Pons (tissue), 1 donor: ENCODE measurements at places on chromosomes 4 and X.

- DNase-seq = no peak
Observed at GRCh38 chrX:141142946-141143345, 34.0 kb downstream of the LDOC1 start.

- DNase-seq = no peak
Observed at GRCh38 chrX:84162401-84162800, 25.6 kb downstream of the RPS6KA6 start.

DNA sequence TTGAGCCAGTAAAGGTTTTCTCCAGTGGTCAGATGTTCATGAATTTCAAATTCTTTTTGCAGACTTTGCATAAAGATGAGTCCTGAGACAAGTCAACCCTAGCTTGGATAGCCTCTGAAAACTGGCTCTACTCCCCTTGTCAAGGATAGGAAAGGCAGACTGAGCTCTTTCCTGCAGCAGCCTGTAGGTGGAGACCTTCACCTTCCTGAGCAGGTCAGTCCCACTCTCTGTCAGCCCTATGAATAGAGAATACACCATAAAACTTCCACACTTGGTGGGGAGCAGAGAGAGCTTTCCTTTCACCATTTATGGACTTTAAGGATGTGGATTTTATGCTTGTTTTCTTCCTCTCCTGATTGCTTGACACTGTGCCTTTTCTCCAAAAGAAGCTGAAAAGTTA is 41.9 kb downstream of the PCDH19 start:
- DNase-seq = peak; percentile 5

- no peak for DNase-seq
Observed at GRCh38 chr4:70768301-70768948, 46.7 kb downstream of the RUFY3 start.

GRCh38 chr4:174860588-174860987 is 31.5 kb upstream of the GLRA3 start:
- no peak for DNase-seq

DNA sequence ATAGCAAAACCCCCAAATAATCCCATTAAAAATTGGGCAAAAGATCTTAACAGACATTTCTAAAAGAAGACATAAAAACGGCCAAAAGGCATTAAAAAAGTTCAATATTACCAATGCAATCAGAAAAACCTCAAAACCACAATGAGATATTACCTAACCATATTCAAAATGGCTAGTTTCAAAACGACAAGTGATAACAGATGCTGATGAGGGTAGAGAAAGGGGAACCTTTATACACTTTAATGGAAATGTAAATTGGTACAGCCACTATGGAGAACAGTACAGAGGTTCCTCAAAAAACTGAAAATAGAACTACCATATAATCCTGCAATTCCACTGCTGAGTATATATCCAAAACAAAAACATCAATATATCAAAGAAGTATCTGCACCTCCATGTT is 6.2 kb downstream of the AADAT start:
- no peak for DNase-seq

GRCh38 chrX:5341902-5342301 is 886.8 kb downstream of the NLGN4X start:
- DNase-seq = no peak

- peak; percentile 20 for DNase-seq
Observed at GRCh38 chrX:111100191-111100590, 4.2 kb downstream of the PAK3 start.

DNA sequence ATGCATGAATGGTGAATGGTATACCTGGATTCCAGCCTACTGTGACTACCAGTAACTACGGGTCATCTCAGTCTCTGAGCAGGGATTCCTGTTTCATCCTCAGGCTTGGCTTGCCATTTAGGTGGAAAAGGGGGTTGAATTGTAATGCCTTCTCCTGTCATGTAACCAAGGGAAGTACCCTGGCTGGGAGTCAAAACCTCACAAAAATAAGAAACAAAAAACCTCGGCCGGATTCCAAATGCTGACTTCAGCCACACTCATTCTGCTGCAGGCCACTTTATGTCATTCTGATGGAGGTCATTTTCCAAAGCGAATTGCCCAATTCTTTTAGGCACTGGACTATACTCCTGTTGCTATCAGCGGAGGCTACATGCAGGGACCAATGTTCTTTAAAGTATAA is 324.7 kb downstream of the LDB2 start:
- DNase-seq = peak; percentile 35

GRCh38 chrX:45454290-45454689 is 253.6 kb upstream of the DIPK2B start:
- DNase-seq = peak; percentile 65

DNA sequence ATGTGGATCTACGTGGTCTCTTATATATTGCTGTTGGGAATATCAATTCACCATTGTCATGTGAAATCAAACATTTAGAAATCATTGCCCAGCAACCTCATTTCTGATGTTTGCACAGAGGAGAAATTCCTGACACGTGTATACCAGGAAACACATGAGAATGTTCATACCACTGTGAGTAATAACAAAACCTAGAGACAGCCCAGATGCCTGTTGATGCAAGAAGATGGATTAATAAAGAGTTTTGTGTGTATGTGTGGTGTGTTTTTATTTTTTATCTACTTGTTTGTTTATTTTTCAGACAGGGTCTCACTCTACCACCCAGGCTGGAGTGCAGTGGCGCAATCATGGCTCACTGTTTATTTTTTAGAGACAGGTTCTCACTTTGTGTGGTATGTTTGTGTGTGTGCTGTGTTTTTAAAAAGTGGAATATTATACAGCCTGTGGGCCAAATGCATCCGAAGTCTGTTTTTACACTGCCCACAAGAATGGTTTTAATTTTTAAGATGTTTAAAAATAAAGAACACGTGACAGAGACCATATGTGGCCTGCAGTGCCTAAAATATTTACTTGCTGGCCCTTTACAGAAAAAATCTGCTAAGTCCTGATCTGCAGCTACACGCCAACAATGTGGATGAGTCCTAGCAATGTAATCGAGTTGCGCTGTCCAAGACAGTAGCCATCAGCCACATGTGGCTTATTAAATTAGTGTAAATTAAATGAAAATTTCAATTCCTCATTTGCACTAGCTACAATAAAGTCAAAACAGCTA is 39.2 kb downstream of the TXLNG start:
- no peak for DNase-seq

GRCh38 chr4:133136833-133137232 is 12.3 kb upstream of the PCDH10 start:
- DNase-seq = no peak

GRCh38 chrX:41482154-41482850 is 35.2 kb downstream of the NYX start:
- DNase-seq = no peak

DNA sequence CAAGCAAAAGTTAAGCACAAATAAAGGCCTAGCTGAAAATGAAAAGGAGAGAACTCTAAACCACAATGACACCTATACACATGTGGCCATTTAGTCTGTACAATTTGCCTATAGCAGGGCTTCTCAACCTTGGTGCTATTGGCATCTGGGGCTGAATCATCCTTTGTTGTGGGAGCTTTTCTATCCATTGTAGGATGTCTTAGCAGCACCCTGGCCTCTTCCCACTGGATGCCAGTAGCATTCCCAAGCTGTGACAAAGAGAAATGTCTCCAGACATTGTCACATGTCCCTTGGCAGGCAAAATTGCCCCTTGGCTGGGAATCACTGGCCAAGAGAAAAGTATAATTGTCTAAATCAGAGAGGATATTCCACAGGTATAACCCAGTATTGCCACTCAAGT is 13.5 kb upstream of the PRPS2 start:
- no peak for DNase-seq

- no peak for DNase-seq
Observed at GRCh38 chr4:139664442-139664841, 1.2 kb upstream of the MGST2 start.

DNA sequence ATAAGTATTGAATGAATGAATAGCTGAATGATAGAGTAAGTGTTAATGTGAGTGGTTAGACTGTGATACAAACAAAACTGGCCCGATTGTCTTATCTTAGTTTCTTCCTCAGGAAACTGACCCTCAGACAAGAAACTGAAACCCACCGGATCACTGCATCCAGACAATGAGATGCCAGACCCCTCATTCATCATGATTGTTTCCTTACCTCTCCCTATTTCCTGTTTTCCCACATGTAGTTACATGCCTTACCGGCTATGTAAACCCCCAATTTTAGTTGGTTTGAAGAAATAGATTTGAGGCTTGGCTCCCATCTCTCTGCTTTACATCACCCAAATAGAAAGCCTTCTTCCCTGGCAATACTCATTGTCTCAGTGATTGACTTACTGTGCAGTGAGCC is 218.9 kb upstream of the PPP1R2C start:
- no peak for DNase-seq

- DNase-seq = no peak
Observed at GRCh38 chr4:173264684-173265185, 69.4 kb downstream of the HMGB2 start.

DNA sequence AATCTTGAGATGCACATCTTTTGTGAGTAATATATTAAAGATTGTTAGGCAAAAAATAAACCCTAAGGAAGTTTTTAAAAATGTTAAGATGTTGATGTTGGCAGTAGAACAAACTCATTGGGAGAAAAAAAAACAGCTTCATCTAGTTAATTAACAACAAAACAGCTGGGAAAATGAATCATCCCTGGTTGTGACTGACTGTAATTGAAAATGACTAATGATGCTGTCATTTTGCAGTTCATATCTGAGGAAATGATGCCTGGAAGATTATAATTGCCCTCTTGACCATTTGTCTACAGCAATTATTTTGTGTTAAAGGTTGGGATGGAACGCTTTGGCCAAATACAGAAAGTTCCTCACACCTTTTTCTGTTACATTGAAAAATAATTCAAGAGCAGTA is 760.4 kb upstream of the FTHL17 start:
- DNase-seq = no peak

- no peak for DNase-seq
Observed at GRCh38 chrX:8868070-8868773, 67.0 kb upstream of the FAM9A start.

- no peak for DNase-seq
Observed at GRCh38 chr4:185685804-185686203, 126.2 kb downstream of the SORBS2 start.

- no peak for DNase-seq
Observed at GRCh38 chr4:101295691-101296090, 51.6 kb downstream of the PPP3CA start.

GRCh38 chrX:155112171-155112570 is 40.9 kb downstream of the BRCC3 start:
- no peak for DNase-seq

- no peak for DNase-seq
Observed at GRCh38 chrX:110402091-110402849, 43.6 kb downstream of the RTL9 start.

DNA sequence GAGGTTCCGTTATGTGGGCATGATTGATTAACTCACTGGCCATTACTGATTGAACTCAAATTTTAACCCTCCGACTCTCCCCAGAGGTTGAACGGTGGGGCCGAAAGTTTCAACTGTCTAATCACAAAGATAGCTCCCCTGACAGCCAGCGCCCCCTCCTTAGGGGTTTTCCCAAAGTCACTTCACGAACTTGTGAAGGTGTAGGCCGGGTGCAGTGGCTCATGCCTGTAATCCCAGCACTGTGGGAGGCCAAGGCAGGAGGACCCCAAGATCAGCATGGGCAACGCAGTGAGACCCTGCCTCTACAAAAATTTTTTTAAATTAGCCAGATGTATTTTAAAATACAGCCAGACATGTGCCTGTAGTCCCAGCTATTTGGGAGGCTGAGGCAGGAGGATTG is 39.8 kb upstream of the RBM47 start:
- no peak for DNase-seq

DNA sequence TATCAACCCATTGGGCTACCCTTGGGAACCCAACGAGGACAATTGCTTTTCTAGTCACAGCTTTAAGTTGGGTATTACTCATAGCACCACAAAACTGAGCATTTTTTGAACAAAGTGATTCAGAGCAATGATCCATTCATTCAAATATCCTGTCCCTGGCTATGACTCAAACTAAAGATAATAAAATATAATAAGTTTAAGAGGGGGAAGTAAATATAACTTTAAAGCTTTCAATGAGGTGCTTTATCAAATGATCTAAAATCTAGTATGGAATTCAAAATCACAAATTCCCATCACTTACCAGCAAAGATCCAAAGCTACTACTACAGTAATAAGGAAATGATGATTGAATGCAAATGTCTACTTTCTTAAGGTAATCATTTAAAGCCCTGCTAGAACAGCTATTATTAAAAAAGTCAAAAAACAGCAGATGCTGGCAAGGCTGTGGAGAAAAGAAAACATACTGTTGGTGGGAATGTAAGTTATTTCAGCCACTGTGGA is 39.8 kb upstream of the S100G start:
- DNase-seq = no peak

GRCh38 chr4:126725906-126726305 is 906.9 kb upstream of the INTU start:
- DNase-seq = no peak

DNA sequence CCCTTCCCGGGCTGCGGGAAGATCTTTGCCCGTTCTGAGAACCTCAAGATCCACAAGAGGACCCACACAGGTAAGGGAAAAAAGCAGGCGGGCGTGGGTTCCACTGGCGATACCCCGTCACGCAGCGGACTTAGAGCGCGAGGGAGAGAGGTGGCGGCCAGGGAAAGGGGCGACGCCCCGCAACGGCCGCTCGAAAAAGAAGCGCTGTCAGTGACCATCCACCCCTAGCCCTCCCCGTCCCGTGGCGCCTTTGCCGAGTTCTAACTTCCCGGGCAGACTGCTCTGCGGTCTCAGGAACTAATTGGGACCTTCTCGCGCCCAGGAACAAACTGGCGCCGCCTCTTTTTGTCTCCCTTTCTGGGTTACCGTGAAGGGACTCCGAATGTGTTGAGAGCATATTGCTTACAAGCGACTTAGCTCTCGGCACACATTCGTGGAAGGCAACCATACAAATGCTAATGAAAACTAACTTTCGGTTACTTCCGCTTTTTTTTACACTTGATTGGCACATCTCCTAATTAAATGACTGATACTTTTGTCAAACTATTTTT is 1.8 kb downstream of the ZIC3 start:
- no peak for DNase-seq

GRCh38 chrX:69299285-69299684 is 134.0 kb upstream of the PJA1 start:
- no peak for DNase-seq

- no peak for DNase-seq
Observed at GRCh38 chr4:42655269-42655637, 1.7 kb downstream of the ATP8A1 start.

DNA sequence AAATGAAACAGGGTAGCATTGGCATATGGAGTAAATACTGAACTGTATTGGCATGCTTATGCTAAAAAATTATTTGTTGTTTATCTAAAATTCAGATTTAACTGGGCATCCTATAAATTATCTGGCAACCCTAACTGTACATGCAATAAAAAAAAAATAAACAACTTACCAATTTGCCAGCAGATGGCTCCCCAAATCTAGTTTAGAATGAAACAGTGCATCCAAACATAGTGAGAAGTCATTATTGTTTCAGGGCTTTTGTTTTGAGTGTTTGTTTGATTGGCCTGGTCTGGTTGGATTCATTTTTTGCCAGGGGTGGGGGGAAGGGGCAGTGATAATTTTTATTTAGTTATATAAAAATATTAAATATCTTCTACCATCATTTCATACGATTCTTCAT is 12.8 kb upstream of the NSUN7 start:
- peak; percentile 91 for DNase-seq
